Left lung (tissue), 14 donors: ENCODE measurements at places on chromosomes 2 and 18. TPM values are rescaled to one million over a fixed set of nuclear protein-coding genes. Genes with fewer than 3 reads are reported as not detected.
A peak's percentile ranks its signal among the peaks of the same experiment; 100 is the strongest.

Gene FBXO48
- 1.5 TPM for total RNA-seq

DNA sequence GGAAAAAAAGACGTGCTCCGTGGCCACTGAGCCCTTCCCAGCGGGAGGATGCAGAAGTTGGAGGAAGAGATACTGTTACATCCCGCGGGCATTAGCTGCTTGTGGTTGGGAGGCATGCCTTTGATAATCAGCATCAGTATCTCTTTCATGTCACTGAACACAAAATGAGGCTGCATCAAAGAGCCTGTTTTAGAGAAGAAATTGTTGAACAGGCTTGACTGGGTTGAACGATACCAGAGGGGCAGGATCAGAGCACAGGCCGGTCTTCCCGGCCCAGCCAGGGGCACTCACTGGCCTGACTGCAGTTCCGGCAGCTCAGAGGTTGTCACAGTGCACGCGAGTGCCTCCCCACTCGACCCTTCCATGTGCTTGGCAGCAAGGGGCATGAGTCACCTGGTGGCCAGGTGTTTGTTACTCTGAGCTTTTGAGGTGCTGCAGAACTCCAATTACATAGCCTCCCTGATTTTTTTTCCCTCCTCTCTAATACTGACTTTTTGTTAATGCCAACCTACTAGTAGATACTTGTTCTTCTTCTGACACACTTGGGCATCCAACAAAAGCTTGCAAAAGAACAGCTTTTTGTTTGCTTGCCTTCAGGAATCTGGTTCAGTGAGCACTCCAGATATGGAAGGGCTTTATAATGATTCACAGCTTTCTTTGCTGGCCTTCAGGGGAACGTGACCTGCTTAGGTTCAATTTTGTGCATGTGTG, 121.6 kb downstream of the VAPA start:
- no peaks in the 10 kb centered on the region for H3K36me3 ChIP-seq
- no peak overlapping the region for H3K4me3 ChIP-seq
- H3K4me1 ChIP-seq: peaks cover 14% of the 10 kb centered on the region
- no peak overlapping the region for H3K27ac ChIP-seq
- DNase-seq: no peak

DNA sequence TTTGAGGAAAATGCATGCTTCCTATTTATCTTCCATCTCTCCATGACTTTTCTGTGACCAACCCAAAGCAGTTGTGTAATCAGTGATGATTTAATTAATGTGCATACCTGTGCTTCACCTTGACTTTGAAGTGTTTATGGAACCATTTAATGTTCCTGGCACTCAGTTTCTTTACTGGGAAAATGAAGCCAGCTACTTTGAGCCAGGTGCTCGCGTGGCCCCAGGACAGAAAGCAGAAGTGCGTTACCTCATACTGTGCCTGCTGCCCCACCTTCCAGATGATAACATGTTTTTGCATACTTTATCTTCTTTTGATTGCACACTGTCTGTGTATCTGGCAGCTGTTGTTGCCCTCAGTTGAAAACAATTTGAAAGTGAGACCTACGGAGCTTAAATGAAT, 61.3 kb downstream of the PMAIP1 start:
- H3K36me3 ChIP-seq: no peaks in the 10 kb centered on the region
- no peaks in the 10 kb centered on the region for H3K4me1 ChIP-seq
- DNase-seq: no peak
- no peak overlapping the region for H3K27ac ChIP-seq
- no peak overlapping the region for H3K4me3 ChIP-seq
- peaks cover under 1% of the 10 kb centered on the region for H3K27me3 ChIP-seq

GRCh38 chr2:196448407-196449079, 191.0 kb upstream of the CCDC150 start:
- no peaks in the 10 kb centered on the region for H3K36me3 ChIP-seq
- no peak for DNase-seq
- H3K27me3 ChIP-seq: no peaks in the 10 kb centered on the region
- no peak overlapping the region for H3K27ac ChIP-seq
- no peaks in the 10 kb centered on the region for H3K4me1 ChIP-seq

- no peaks in the 10 kb centered on the region for H3K27me3 ChIP-seq
- no peaks in the 10 kb centered on the region for H3K36me3 ChIP-seq
- no peak overlapping the region for H3K4me3 ChIP-seq
- no peaks in the 10 kb centered on the region for H3K4me1 ChIP-seq
Measured at GRCh38 chr2:95574506-95574905, 17.3 kb upstream of the TRIM43 start.

- peaks cover 9% of the 10 kb centered on the region for H3K4me1 ChIP-seq
- H3K27ac ChIP-seq: no peak overlapping the region
- H3K4me3 ChIP-seq: no peak overlapping the region
- H3K36me3 ChIP-seq: no peaks in the 10 kb centered on the region
- H3K27me3 ChIP-seq: no peaks in the 10 kb centered on the region
Measured at GRCh38 chr2:181947273-181947672, 38.4 kb upstream of the PPP1R1C start.

Gene KCNJ13
- total RNA-seq: not detected

- DNase-seq: no peak
- H3K4me1 ChIP-seq: peaks cover 30% of the 10 kb centered on the region
- H3K4me3 ChIP-seq: no peak overlapping the region
- no peaks in the 10 kb centered on the region for H3K36me3 ChIP-seq
Measured at GRCh38 chr2:11833601-11834000, 87.2 kb downstream of the LPIN1 start.

- H3K4me3 ChIP-seq: no peak overlapping the region
- no peaks in the 10 kb centered on the region for H3K36me3 ChIP-seq
- no peaks in the 10 kb centered on the region for H3K27me3 ChIP-seq
Measured at GRCh38 chr18:61658431-61658830, 234.4 kb downstream of the RNF152 start.

DNA sequence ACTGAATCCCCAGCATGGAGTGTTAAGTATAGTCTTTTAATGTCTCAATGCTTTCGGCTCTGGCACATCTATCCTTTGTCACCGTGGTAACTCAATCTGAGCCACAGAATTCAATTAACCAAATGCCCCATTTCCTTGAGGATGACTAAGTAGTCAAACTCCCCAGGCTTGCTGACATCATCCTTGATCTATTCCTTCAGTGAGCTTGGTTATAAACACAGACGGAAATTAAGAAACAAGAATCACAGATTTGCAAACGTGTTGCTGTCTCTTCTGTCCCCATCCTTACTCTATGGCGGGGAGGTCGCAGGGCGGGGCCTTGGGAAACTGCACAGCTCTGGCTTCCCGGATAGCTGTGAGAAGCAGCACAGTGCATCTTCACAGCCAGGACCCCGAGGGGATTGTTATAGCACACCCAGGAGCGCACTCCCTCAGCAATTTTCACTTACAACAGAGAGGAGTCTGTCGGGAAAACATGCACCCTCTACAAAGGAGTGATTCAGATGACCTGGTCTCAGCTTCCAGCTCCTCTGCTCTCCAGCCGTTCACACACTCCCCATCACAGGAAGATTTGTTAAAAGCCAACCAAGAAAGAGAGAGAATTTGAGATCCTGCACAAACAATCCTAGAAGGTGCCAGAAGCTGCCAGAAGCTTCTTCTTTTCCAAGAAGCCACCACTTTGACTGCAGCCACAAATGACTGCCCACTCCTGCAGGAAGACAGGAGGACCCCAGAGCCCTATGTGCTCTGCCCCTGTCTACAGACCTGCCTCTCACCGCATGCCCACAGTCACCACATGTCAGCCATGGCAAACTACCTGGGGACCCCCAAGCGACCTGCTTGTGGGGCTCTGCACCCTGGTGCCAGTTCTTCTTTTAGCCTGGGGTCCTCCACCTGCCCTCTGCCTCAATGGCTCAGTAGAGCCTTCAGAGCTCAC, 44.9 kb upstream of the YWHAQ start:
- H3K36me3 ChIP-seq: no peaks in the 10 kb centered on the region
- peaks cover under 1% of the 10 kb centered on the region for H3K4me1 ChIP-seq
- no peaks in the 10 kb centered on the region for H3K27me3 ChIP-seq
- no peak overlapping the region for H3K27ac ChIP-seq

DNA sequence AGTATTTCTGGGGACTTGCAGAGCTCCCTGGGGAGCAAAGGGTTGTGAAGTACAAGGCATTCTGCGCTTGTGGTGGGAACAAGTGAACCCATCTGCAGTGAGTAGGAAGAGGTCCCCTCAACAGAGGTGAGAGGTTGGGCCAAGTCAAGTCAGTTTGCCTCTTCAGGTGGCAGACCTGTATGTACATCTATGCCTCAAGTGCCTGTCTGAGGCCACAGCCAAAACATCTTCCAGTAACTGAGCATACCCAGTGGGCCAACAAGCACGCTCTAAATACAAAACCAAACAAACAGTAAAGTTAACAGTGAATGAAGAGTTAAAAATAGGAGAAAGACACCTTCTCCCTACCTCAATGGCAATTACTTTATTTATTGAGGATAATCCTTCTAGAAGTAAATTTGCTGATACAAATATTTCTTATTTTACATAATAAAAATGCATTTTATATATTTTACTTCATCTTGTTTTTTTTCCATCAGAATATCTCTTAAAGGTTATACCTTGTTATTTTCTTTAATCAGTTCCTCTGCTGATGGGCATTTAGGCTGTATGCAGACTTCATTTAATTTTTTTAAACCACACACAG, 2.5 kb downstream of the GYPC start:
- H3K4me1 ChIP-seq: peaks cover 27% of the 10 kb centered on the region
- peak overlapping the region; percentile 96 for H3K27ac ChIP-seq

DNA sequence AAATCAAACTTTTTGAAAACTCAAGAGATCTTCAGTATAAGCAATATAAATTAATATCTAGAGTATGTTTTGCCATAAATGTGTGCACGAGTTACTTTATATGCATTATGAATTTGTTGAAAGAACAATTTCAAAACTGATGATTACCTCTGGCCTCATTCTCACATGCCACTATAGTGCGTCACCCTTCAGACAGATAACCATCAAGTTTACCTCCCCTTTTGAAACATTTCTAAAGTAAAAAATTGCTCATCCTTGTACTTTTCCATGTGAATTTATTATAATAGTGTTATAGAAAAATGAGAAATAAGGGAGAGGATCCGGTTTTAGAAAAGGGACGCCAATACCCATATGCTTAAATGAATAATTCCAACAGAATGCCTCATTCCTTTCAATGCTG, 38.3 kb downstream of the ZEB2 start:
- no peaks in the 10 kb centered on the region for H3K27me3 ChIP-seq
- peak overlapping the region; percentile 8 for H3K27ac ChIP-seq
- peaks cover 26% of the 10 kb centered on the region for H3K36me3 ChIP-seq
- peaks cover 90% of the 10 kb centered on the region for H3K4me1 ChIP-seq
- DNase-seq: no peak
- no peak overlapping the region for H3K4me3 ChIP-seq

Gene SPRED2
- 34.5 TPM for total RNA-seq

- peak overlapping the region; percentile 49 for H3K27ac ChIP-seq
- DNase-seq: no peak
- H3K4me3 ChIP-seq: no peak overlapping the region
- no peaks in the 10 kb centered on the region for H3K27me3 ChIP-seq
Measured at GRCh38 chr18:45248240-45248903, 366.9 kb upstream of the SLC14A2 start.

DNA sequence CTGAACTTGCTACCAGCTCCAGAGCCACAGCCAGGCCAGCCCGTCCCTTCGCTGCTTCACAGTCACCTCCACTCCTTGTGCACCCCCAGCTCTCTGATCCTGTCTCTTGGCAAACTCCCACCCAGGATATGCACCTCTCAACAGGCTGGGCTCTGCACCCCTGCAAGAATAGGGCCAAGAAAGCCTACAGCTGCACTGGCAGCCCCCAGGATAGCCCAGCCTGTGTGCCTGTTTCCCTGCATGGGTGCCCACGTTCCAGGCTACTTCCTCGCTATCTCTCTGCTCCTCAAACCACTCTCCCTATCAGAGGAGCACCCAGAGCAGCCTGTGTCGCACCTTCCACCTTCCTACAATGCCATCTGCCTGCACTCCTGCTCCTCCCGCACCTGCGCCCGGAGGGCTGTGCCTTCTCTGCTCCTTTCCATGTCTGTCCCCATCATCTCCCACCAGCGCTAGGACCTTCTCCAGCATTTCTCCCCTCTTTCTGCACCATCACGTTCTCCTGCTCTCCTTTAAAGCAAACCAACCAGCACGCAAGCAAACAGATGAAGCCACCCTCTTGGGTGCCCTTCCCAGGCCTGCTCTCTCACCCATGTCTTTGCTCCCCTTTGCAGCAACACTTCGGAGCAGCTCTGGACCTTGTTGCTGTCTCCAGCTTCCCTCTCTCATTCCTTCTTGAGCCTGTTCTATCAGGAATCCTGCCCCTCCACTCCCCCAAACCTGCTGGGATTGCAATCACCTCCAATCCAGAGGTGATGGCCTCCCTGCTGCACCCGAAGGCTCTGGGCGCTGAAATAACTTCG, 313.2 kb upstream of the HS6ST1 start:
- DNase-seq: no peak
- no peaks in the 10 kb centered on the region for H3K27me3 ChIP-seq
- no peaks in the 10 kb centered on the region for H3K4me1 ChIP-seq
- H3K36me3 ChIP-seq: no peaks in the 10 kb centered on the region
- H3K27ac ChIP-seq: no peak overlapping the region

DNA sequence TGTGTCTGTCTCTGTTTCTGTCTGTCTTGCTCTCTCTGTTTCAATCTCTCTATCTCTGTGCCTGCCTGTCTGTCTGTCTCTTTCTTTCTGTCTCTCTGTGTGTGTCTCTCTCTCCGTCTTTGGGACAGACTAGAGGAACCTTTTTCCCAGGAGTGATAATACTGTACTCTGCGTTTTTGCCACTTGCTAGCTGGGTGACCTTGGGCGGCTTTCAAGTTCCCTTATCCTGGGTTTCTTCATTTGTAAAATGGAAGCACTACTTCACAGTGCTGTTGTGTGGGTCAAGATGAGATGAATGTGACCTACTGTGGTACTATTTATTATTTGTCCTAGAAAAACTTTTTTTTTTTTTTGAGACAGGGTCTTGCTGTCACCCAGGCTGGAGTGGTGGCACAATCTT, 42.4 kb downstream of the HPCAL1 start:
- H3K4me3 ChIP-seq: no peak overlapping the region
- H3K27me3 ChIP-seq: no peaks in the 10 kb centered on the region
- H3K36me3 ChIP-seq: no peaks in the 10 kb centered on the region
- DNase-seq: no peak

Gene TSGA10
- 3.7 TPM for total RNA-seq

GRCh38 chr2:33275689-33276444, 200.6 kb upstream of the RASGRP3 start:
- H3K27ac ChIP-seq: no peak overlapping the region
- no peak for DNase-seq
- H3K4me1 ChIP-seq: no peaks in the 10 kb centered on the region
- no peaks in the 10 kb centered on the region for H3K27me3 ChIP-seq
- H3K36me3 ChIP-seq: no peaks in the 10 kb centered on the region

- no peak for DNase-seq
- peaks cover 7% of the 10 kb centered on the region for H3K4me1 ChIP-seq
- no peaks in the 10 kb centered on the region for H3K36me3 ChIP-seq
- peak overlapping the region; percentile 92 for H3K4me3 ChIP-seq
Measured at GRCh38 chr18:63421514-63421913, 762 bp downstream of the VPS4B start.

GRCh38 chr2:46780801-46781445, 134.7 kb downstream of the MCFD2 start:
- DNase-seq: peak; percentile 65
- no peak overlapping the region for H3K4me3 ChIP-seq
- no peak overlapping the region for H3K27ac ChIP-seq
- H3K4me1 ChIP-seq: no peaks in the 10 kb centered on the region
- H3K36me3 ChIP-seq: no peaks in the 10 kb centered on the region
- H3K27me3 ChIP-seq: no peaks in the 10 kb centered on the region
